ENCODE measurements at places on chromosomes 16 and 17.
A peak's percentile ranks its signal among the peaks of the same experiment; 100 is the strongest.

- DNase-seq: no peak
Measured at GRCh38 chr17:56158915-56159825, 5.9 kb downstream of the ANKFN1 start.

- DNase-seq: no peak
Measured at GRCh38 chr16:63050391-63050790, 1014.2 kb upstream of the CDH8 start.

GRCh38 chr16:15973421-15973820 is 24.0 kb downstream of the ABCC1 start:
- no peak for DNase-seq

DNA sequence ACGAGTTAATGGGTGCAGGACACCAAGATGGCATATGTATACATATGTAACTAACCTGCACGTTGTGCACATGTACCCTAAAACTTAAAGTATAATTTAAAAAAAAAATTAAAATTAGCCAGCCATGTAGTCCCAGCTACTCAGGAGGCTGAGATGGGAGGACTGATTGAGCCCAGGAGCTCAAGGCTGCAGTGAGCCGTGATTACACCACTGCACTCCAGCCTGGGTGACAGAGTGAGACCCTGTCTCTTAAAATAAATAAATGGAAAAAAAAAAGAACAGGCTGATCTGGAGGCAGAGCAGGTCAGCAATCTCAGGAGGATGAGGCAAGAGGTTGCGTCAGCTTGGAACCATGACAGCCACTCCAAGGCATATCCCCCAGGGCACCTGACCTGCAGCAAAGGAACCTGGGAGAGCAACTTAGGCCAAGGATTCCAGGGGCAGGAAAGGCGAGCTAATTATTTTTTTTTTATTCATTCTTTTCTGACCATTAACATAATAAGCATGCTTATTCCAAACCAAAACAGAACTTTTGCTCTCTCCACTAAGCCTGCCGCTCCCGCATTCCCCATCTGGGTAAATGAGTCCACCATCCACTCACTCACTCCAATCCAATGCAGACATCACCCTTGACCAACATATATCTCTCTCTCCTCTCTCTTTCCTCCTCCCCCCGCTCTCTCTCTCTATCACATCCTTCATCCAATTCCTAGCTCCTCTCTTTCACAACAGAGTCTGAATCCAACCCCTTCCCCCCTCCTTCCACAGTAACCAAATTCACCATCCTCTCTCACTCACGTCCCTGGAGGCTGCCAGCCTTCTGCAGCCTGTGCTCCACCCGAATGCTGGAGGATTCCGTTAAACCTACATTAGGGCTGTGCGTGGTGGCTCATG is 47.7 kb downstream of the TK2 start:
- peak; percentile 45 for DNase-seq

DNA sequence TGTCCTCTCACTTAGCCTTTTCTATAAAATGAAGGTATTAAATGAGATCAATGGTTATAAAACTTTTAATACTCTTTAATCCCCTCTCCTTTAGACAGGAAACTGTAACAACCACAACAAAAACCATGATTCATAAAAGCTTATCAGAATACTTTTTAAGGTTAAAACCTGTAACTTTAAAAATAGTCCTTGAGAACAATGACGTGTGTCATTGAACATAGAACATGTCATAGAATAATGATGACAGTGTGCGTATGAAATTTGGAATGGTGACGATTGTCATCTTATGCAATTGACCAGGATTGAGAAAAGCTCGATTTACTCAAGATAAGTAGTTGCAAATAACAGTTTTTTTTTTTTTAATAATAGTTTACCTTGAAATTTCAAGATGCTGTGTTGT is 94.1 kb downstream of the PLCG2 start:
- no peak for DNase-seq

- no peak for DNase-seq
Measured at GRCh38 chr16:3470723-3471122, 24.6 kb downstream of the C16orf90 start.

DNA sequence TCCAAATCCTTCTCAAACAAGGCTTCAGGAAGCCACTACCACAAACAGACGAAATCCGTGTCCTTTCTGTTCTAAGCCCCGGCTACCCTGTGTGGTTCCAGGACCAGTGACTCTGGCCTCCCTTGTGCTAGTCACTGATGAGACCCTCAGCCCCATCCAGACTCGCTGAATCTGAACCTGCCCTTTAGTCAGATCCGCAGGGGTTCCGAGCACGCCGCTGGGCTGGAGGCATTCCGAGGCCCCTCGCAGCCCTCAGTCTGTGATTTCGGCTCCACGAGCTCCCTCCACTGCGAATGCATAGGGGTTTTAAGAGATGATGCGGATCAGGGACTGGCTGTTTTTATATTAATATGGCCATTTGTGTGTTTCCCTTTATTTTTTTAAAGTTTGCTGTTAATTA is 292.7 kb downstream of the IRF8 start:
- DNase-seq: no peak

DNA sequence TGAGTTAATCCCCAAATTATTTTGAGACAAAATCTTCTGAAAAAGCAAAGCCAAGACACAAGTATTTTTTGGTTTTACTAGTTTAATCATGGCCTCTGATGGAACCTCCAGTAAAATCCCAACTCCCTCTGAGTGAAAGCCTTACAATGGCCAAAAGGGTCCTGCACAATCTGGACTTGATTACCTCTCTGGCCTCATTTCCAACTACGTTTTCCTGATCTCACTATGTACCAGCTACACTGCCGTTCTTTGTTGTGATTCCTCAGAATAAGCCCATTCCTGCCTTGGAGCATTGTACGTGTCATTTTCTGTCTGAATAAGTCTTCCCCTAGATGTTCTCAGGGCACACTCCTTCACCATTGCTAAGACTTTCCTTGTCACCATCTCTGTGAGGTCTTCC is 37.3 kb downstream of the SPOP start:
- no peak for DNase-seq

GRCh38 chr16:55585631-55586030 is 19.1 kb downstream of the CAPNS2 start:
- no peak for DNase-seq

DNA sequence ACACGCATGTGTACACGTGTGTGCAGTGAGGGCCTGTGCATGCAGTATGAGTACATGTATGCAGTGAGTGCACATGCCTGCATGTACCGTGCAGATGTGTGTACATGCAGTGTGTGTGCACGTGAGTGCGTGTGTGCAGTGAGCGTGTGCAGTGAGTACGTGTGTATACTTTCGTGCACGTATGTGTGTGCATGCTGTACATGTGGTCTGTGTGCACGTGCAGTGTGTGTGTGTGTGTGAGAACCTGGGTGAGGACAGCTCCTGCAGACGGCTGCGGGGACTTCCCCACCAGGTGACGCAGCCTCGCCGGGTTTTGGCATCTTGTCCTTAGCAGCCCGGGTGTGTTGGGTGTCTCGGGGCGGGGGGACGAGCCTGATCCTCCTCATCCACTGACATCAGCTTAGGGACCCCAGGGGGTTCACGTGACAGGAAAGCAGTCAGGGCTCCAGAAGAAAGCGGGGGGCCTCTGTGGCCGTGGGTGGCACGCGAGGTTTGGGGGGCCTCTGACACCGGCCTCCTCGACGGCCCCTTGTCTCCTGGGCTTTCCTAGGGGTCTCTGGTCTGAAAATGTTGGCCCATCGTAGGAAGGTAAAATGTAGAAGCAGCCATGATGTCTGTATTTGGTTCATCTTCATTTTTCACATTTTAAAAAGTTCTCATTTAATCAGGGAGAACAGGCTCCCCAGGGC is 119.6 kb upstream of the ZNF750 start:
- no peak for DNase-seq

DNA sequence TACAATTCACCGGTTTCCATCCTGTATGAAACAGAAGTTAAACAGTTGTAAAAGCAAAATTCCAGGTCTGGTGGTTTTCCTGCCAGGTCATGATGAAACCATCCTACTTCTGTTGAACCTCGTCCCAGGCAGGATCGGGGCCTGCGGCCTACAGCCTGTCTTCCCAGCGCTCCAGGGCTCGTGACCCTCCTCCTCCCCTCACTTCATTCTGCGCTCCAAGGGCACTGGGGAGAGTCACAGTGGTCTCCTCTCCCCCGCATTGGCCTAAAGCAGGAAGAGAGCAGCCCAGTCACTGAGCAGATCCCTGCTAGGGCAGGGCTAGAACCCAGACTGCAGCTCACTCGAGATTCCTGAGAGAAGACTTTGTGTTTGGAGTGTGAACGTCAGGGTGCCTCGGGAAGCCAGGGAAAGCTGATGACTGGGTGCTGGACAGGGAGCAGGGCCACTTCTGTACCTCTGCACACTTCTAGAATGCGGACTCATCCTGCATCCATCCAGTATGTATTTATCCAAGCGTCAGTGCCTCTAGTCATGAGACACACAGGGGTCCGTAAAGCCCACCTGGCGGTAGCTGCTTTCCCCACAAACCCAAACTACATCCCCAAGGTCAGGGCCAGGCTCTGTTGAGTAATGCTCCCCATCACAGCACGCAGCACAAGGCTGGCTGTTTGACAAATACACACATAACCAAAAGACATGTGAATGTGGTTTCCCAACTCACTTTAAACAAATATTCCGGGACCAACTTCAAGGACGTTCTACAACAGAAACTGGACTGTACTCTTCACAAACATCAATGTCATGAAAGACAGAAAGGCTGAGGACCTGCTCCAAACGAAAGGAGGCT is 1.7 kb upstream of the ITGAE start:
- DNase-seq: peak; percentile 80

DNA sequence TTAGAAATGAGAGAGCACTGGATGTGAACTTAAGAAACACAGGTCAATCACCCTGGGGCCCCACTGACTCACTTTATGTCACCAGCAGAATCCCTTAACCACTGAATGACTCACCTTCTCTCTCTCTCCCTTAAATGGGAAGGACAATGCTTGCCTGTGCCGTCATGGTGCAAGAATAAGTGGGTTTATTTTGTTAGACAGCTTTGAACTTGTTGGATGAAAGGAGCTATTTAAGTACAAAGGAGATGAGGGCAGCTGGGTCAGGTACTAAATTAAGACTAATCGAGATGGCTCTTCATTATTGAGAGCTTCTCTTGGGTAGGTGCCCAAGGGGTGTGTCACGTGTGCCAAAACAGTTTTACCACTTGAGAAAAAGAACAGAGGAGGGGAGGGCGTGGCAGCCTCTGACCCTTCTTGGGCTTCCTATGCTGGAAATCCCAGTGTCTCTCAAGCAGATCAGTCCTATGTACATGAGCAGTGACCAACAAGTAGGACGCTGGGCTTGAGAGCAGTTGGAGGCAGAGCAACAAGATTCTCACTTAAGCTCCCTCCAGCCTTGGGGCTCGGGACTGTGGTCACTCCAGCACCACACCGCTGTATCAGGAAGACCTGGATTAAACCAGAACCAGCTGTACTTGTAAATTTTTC is 6.7 kb upstream of the KRT31 start:
- DNase-seq: peak; percentile 82

- DNase-seq: no peak
Measured at GRCh38 chr16:84788920-84789391, 30.8 kb upstream of the CRISPLD2 start.

DNA sequence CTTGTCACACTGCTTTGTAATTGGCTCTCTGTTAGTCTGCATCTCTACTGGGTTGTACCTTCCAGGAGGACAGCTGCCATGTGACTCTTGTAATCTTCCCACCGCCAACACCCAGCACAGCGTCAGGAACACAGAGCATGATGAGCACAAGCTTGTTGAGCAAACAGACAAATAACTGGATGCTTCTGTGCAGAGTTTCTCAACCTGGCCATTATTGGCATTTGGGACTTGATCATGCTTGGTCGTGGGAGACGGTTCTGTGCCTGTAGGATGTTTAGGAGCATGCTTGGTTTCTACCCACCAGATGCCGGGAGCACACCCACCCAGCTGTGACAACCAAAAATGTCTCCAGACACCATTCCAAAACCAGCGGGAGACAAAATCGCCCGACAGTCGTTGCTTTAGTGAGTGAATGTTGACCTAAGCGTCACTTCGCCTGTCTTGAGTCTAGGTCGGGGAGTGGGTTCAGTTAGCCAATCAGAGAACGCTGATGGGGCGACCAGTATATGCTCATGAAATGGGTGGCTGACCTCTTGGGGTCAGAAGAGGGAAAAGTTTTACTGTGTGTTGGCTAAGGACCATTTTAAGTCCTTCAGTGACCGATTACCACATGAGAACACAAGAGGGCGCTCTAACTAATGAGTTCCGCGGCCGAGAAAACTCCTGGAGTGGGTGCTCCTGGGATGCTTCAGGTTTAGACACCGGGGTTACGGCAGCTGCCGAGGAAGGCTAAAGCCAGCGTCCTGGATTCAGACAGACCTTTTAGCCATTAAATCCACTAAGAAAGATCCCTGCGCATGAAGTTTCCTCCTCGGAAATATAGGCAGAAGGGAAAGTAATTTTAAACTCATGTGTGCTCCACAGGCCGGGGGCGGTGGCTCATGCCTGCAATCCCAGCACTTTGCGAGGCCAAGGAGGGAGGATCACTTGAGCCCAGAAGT is 57.8 kb upstream of the TEX2 start:
- peak; percentile 80 for DNase-seq

- no peak for DNase-seq
Measured at GRCh38 chr16:54176376-54176901, 110.1 kb downstream of the IRX3 start.

DNA sequence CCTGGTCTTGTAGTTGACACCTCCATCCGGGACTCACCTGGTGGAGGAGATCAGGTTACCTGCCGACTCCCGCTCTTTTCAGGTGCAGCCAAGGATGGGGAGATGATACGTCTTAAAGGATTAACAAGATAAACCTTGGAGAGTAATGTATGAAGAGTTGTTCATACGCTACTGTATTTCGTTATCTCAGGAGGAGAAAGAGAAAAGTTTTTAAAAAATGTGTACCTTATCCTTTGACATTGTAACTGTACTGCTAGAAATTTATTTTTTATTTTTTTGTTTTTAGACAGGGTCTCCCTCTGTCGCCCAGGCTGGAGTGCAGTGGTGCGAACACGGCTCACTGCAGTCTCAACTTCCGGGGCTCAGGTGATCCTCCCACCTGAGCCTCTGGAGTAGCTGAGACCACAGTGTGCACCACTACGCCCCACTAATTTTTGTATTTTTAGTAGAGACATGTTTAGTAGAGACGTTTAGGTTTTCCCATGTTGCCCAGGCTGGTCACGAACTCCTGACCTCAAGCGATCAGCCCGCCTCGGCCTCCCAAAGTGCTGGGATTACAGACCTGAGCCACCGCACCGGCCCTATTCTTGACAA is 764 bp upstream of the SMURF2 start:
- DNase-seq: no peak

- DNase-seq: no peak
Measured at GRCh38 chr16:67764158-67764667, 42.1 kb downstream of the RANBP10 start.

- no peak for DNase-seq
Measured at GRCh38 chr16:50979806-50980620, 171.1 kb downstream of the SALL1 start.

Data from AG08396 (cell line).